ENCODE measurements at places on chromosomes 5 and 9. TPM values are rescaled to one million over a fixed set of nuclear protein-coding genes. Genes with fewer than 3 reads are reported as not detected.

ISL1 gene
- 0.29 TPM for total RNA-seq

IL13 gene
- total RNA-seq = not detected

CAVIN4 gene
- total RNA-seq = 0.26 TPM

AOPEP gene
- total RNA-seq = 28.7 TPM

SLC28A3 gene
- total RNA-seq = 0.10 TPM

CYLC2 gene
- total RNA-seq = not detected

FAT2 gene
- total RNA-seq = 0.51 TPM

GRXCR2 gene
- not detected for total RNA-seq

ELAVL2 gene
- total RNA-seq = not detected

SYK gene
- 26.7 TPM for total RNA-seq

SNCAIP gene
- 3.6 TPM for total RNA-seq

GMCL2 gene
- total RNA-seq = not detected

KIAA1191 gene
- total RNA-seq = 65.9 TPM

COL23A1 gene
- 0.55 TPM for total RNA-seq

DDX4 gene
- total RNA-seq = not detected

CDC26 gene
- 32.7 TPM for total RNA-seq

ADAMTS2 gene
- total RNA-seq = 79.4 TPM

CCDC171 gene
- total RNA-seq = 0.87 TPM

CER1 gene
- not detected for total RNA-seq

ASS1 gene
- total RNA-seq = 304 TPM

ERP44 gene
- total RNA-seq = 21.3 TPM

DAB2IP gene
- total RNA-seq = 86.1 TPM

OR13C3 gene
- total RNA-seq = not detected

CATSPER3 gene
- 0.61 TPM for total RNA-seq

DOCK2 gene
- 49.4 TPM for total RNA-seq

EIF4E1B gene
- not detected for total RNA-seq

GPR21 gene
- 2.0 TPM for total RNA-seq

RIOK2 gene
- 30.6 TPM for total RNA-seq

CD180 gene
- 2.6 TPM for total RNA-seq

MSX2 gene
- 1.8 TPM for total RNA-seq

ZNF883 gene
- 2.5 TPM for total RNA-seq

HAPLN1 gene
- total RNA-seq = not detected

GDNF gene
- total RNA-seq = 0.13 TPM

PPP2R2B gene
- total RNA-seq = 0.29 TPM

FBN2 gene
- 1.4 TPM for total RNA-seq

NDFIP1 gene
- 56.5 TPM for total RNA-seq

NR2F1 gene
- 71.5 TPM for total RNA-seq
